ENCODE measurements at places on chromosomes 5 and 9. TPM values are rescaled to one million over a fixed set of nuclear protein-coding genes. Genes with fewer than 3 reads are reported as not detected.

Gene OR1Q1
- total RNA-seq, result not detected

Gene ADAMTS13
- 1.3 TPM for total RNA-seq

Gene RASGRF2
- total RNA-seq, result 3.9 TPM

Gene SAPCD2
- total RNA-seq, result 5.2 TPM

Gene GLDC
- 0.32 TPM for total RNA-seq

Gene FSD1L
- total RNA-seq, result 5.6 TPM

Gene CENPK
- 18.0 TPM for total RNA-seq

Gene CBY3
- total RNA-seq, result not detected

Gene PTCH1
- 1.7 TPM for total RNA-seq

Gene CD180
- total RNA-seq, result not detected

Gene PLAC8L1
- total RNA-seq, result not detected

Gene DDX46
- total RNA-seq, result 26.1 TPM

Gene IL5
- not detected for total RNA-seq

Gene SMIM32
- total RNA-seq, result not detected

Gene SLC34A3
- total RNA-seq, result under 0.01 TPM

Gene STC2
- total RNA-seq, result 157 TPM

Gene GABRB2
- total RNA-seq, result under 0.01 TPM

Gene SLC23A1
- not detected for total RNA-seq

Gene GABRA1
- not detected for total RNA-seq

Gene PTGR1
- 116 TPM for total RNA-seq
